ENCODE measurements at places on chromosomes 12 and 14.

DNA sequence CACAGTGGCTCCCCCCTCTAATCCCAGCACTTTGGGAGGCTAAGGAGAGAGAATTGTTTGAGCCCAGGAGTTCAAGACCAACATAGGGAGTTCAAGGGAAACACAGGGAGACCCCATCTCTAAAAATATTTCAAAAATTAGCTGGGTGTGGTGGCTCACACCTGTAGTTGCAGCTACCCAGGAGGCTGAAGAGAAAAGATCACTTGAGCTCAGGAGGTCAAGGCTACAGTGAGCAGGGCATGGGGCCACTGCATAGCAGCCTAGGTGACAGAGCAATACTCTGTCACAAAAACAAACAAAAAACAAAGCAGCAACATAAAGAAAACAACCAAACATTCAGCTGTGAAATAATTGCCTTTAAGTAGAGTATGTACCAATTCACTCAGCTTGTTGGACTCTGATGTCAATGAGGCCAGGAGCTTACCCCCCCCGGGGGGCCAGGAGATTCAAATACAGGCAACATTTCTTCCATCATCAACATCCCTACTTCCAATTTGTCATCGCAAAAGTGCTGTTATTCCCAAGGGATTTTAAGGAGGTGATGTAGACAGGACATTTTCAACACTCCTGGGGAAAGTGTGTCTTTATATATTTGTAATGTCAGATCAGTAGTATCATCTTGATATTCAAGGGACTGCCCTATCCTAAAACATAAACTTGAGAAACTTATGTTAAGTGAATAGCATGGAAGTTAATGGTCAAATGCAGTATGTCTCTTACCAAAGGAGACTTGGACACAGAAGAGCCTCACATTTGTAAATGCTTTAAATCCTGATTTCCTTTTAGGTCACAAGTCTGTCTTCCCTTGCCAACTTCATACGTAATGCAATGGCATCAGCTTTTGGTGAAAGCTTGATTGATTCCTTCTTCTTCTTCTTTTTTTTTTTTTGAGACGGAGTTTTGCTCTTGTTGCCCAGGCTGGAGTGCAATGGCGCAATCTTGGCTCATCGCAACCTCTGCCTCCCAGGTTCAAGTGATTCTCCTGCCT, 40.6 kb upstream of the AEBP2 start:
- no peak for DNase-seq

GRCh38 chr12:70966996-70967790, 46.7 kb upstream of the PTPRR start:
- DNase-seq: no peak

DNA sequence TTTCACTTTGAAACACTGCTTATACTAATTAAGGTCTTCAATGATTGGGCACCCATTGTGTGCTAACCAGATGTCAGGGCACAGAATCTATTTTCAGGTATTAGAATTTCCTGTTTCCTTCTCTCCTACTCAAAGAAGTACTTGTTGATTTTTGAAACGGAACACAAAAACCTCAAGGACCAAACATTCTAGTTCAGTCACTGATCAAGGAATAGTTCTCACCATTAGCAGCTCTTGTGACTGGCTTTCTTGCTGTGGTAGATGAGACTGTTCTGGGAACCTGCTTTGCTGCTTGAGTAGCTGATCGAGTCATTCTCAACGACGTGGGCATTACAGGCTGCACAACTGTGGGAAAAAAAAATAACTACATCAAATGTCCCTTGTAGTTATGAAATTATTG, 11.0 kb downstream of the DLGAP5 start:
- no peak for DNase-seq

- DNase-seq: no peak
Observed at GRCh38 chr14:77004711-77005460, 23.6 kb downstream of the IRF2BPL start.

DNA sequence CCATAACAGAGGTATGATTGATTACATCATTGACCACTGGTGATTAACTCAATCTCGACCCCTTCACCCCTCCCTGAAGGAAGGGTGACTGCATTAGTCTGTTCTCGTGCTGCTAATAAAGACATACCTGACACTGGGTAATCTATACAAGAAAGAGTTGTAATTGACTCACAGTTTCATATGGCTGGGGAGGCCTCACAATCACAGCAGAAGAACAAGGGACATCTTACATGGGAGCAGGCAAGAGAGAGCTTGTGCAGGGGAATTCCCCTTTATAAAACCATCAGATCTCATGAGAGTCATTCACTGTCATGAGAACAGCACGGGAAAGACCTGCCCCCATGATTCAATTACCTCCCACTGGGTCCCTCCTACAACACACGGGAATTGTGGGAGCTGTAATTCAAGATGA, 55.9 kb upstream of the TMCC3 start:
- no peak for DNase-seq

DNA sequence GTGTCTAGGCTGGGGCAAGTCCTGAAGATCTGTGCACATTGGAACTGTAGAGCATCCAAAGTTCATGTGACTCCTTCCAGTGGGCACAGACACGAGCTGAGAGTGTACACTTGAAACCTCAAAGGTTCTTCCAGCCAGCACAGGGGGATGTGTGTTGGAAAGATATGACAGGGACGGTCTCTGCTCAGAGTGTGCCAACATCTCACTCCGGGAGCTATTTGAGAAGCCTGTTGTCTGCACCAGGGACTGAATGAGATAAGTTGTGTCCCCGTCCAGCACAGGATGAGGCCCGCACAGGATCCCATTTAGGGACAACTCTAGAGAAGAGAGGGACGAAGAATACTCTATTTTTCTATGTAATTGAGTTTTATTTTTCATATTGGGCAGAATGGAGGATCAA, 136.3 kb downstream of the SNAPC1 start:
- no peak for DNase-seq

DNA sequence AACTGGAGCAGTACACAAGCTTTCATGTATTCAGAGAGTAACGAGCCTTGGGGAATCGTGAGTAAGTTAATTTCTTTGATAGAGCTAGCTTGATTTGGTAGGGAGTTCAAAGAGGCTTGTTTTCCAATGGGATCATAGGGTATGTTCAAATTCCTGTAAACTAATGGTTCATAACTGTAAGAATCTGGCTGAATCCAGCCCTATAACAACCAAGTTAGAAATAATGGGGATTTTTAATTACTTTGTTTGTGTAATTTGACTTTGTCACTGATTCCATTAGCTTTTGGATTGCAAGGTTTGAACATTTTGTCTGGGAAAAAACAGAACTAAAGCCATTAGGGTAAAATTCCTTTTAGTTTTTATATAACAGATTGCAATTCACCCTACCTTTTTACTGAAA, 94.0 kb downstream of the WNK1 start:
- DNase-seq: no peak

GRCh38 chr12:18580706-18581105, 157.1 kb downstream of the PLCZ1 start:
- DNase-seq: no peak

DNA sequence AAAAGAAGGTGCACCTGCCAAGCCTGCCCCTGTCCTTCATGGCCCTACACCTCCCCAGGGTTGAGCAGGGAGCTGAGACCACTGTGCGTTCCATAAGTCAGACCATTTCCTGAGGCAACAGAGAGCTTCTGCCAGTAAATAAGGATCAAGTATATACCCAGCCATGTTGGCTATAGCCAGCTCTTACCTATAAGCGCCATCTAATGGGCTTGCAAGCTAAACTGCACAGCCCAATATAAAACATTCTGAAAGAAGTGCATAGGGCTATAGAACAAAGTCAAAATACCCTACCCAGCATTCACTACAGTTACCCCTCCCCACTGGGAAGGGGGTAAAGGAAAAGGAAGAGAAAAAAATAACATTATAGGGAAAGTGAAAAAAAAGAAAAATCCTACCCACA, 59.3 kb upstream of the SCAF11 start:
- DNase-seq: no peak

GRCh38 chr12:132834181-132834711, 5.6 kb upstream of the GOLGA3 start:
- DNase-seq: no peak

DNA sequence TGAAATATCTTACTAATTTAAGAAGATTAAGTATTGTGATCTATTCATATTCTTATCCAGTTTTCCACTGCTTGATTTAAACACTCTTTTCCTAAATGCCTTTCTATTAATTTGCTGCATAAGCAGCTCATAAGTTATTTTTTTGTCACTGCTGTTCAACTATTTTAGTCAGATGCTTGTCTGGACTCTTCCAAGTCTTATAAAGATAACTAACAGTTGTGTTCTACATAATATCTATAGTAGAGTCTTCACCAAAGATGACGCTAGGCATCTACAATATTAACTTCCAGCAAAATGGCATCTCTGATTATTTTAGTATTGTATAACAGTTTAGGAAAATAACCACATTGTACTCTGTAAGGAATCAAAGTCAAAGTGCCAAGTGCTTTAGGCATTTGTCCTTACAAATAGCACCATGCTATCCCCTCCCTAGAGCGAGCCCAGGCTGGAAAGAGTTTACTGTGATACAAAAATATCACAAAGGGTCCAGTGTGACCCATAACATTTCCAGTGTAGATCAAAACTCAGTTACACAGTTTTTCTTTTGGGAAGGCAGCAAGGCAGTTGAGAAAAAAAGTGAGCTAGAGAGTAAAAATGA, 98.2 kb downstream of the DENND5B start:
- DNase-seq: no peak

DNA sequence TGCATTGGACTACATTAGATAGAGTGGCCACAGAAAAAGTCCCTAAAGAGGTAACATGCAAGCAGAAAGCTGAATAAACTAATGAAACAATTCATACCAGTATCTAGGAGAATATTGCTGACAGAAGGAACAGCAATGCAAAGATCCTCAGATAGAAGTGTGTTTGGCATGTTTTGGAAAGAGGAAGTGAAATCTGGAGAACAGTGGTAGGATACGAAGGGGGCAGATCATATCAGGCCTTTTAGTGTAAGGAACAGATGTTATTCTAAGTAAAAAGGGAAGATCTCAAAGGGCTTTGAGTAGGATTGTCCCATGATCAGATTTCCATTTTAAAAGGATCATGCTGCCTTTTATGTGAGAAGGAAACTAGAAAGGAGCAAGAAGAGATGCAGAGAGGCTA, 342.9 kb downstream of the PAWR start:
- no peak for DNase-seq

GRCh38 chr12:12622418-12622817, 10.7 kb downstream of the CREBL2 start:
- DNase-seq: no peak

DNA sequence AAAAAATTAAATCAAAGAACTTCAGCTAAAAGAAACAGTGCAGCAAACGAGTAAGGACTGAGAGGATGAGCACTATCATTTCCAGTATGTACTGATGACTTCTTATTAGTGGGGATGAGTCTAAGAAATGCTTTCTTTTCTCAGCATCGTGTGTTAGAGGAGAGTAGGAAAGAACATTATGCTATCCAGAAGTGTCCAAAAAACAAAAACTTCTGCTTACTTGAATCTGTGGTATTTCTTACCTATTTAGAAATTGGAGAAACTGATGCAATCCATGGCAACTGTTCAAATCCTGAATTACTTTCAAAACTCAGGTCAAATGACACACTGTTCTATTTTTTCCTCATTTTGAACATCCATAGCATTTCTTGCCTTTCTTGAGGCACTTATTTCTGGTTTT, 23.7 kb downstream of the ABCD2 start:
- no peak for DNase-seq

- no peak for DNase-seq
Observed at GRCh38 chr14:22489244-22489545, 99.8 kb downstream of the DAD1 start.

GRCh38 chr14:53060046-53060445, 93.1 kb downstream of the DDHD1 start:
- no peak for DNase-seq

DNA sequence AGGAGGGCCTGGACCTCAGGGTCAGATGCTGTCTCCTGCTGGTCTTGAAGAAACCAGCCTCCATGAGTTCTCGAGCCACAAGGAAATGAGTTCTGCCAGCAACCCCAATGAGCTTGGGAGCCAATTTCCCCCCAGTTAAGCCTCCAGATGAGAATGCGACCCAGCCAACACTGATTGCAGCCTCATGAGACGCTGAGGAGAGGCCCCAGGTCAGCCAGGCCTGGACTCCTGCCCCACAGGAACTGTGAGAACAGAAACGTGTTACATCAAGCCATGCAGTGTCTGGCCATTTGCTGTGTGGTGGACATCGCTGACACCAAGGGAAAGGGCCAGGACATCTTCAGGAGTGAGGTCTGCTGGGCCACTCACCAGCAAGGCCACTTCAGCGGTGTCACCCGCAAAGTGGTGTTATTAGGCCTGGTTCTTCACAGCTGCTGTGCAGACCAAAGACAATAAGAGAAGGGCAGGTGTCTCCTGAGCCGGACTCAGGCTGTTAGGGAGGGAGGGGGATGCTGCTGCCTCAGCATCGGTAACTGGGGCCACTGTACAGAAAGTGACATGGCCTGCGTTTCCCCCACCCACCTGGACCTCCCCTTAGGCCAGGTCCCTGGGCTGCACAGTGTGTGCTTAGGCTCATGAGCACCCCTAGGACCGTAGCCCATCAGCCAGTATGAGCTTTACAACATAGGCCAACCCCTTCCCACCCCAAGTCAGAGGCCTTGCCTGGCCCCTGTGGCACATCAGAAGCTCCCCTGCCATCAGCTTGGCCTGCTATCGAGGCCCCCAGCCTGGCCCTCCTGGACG, 272.4 kb upstream of the RTL1 start:
- DNase-seq: no peak

DNA sequence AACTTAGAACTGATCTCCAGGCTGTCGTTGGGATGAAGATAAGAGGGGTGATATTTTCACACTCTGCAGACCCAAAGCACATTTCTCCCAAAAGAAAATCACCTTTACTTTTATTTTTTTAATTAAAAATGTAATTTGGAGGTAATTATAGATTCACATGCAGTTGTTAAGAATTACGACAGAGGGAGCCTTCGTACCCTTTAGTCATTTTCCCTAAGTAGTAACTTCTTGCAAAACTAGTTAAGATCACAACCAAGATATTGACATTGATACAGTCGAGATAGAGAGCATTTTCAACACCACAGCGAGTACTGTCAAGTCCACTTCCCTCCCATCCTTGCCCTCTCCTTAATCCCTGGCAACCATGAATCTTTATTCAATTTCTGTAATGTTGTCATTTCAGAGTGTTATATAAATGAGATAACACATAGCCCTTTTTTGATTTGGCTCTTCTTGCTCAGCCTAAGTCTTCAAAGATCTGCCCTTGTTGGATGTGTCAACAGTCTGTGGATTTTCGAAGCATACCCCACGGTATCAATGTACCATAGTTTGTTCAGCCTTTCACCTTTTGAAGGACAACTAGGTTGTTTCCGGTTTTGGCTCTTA, 39.6 kb downstream of the DNAH10 start:
- no peak for DNase-seq

GRCh38 chr12:94783343-94783742, 133.0 kb upstream of the TMCC3 start:
- DNase-seq: no peak

GRCh38 chr12:124625867-124626675, 58.7 kb upstream of the NCOR2 start:
- no peak for DNase-seq

DNA sequence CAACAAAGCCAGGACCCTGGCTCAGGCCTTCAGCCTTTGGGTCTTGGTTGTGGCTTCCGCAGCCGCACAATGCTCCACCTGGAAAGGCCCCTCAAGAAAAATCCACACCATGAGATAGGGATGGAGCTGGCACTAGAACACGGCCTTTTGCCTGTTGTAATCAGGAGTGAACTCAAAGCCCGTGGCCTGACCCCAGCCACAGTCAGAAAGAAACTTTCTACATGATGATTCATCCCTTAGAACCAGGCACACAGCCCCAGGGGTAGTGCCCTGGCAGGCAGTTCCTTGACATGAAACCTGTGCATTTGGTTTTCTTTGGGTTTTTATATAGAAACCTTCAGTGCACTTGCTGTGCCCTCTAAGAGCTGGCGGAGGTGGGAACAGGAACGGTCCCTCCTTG, 5.1 kb downstream of the CLMN start:
- no peak for DNase-seq

GRCh38 chr12:63955831-63956666, 111.5 kb downstream of the SRGAP1 start:
- no peak for DNase-seq
